ENCODE measurements at places on chromosomes 1 and 21.

DNA sequence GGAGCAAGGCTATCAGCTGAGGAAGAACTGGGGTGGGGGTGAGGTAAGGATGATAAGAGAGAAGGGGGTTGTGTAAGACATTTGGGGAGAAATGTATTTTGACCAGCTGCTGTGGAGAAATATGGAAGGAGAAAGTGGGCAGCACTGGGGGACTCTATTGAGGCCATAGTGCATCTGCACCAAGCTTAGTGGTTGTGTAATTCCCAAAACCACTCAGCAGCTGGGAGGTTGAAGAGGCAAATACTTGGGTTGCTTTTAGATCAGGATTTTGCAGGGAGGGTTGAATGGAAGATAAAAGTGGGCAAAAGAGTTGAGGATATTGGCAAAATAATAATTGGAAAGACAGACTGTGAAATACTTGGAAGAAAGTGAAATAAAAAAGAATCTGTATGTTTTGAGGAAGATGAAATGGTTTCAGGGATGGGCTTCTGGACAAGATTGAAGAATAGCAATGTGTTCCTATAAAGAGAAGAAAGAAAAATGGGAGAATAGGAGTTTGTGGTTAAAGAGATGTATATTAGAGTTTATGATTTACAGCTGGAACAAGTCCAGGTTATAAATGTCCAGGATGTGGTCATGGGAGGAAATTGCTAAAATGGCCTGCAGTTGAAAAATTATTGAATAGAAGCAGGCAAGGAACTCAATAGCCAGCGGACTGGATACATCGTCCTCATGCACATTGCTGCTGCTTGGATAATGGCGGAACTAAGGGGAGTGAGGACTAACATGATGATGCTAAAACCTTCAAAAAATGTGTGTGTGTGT lies 162.7 kb downstream of the DNM3 start:
- DNase-seq: no peak

DNA sequence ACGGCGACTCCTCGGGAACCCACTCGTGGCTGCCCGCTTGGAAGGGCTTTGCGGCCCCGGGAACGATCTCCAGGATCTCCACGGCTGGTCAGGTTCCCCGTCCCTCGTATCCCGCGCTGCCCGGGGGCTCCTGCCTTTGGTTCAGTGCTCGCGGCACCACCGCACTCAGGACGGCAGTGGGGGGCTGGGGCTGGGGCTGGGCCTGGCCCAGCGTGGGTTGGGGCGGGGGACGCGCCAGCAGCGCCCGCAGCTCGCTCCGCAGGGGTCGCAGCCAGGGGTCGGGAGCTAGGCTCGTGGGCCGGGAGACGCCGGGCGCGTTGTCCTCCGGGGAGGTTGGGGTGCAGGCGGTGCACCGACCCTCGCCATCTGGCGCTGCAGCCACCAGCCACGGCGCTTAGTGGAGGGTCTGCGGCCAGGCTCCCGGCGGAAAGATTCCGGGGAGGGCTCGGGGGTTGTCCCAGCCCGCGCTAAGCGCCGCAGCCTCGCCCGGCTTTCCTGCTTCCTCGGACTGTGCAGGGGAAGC lies 8.9 kb downstream of the SIM2 start:
- DNase-seq: no peak

DNA sequence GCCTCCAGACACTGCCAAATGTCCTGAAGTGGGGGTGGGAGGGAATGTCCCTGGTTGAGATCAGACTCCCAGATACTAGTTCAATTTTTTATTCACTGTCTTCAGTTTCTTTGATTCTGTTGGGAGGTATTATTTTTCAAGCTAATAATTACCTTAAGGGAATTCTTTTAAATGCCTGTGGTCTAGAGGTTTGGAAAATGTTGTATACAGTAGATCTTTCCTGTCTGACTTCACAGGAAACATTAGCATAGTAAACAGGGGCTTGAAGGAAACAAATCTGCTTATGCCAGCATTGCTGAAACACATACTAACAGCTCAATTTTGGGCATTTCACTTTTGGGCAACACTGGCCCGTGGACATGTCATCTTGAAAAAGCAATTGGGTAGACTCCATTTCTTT lies 84.3 kb upstream of the HP1BP3 start:
- no peak for DNase-seq

DNA sequence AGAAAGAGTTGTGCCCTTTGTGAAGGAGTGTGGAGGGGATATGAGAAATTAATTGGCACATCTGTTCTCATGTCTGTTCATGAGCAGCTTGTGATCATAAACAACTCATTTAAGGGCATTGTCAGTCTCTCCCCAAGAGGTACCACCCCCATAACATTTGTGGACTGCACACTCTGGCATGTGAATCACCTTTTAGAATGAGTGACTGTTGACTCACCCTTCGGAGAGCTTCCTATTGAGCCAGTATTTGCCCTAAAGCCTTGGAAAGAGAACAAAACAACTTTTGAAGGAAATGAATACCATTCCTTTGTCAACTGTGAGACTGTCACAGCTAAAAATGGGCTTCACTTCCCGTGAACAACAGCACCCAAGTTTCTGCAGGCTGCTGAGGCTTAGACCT lies 27.5 kb upstream of the MYSM1 start:
- DNase-seq: no peak

GRCh38 chr1:3999941-4000735 lies 100.1 kb upstream of the C1orf174 start:
- no peak for DNase-seq

DNA sequence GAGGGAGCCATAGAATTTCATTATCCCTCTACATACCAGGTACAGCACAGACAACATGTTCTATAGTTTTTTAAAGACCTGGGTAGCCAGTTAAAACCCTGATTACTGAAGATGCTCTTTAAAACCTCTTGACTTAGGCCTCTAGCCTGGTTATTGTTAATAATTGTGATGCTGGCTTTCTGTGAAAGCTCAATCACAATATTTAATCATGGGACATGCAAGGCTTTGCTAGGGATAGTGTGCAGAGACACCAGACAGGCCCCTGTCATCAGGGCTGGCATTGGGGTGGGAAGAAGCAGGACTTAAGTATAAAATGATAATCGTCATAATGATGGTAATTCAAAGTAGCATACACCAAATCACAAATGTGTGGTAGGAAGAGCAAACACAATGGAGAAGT lies 274.4 kb downstream of the PTBP2 start:
- no peak for DNase-seq

All from transverse colon (tissue), 4 donors.